Hematopoietic multipotent progenitor cell treated with erythropoietin and hydrocortisone succinate and interleukin-3 and kit ligand, for 15 days (in vitro differentiated cells): ENCODE measurements at places on chromosomes 1 and 21.
A peak's percentile ranks its signal among the peaks of the same experiment; 100 is the strongest.

DNA sequence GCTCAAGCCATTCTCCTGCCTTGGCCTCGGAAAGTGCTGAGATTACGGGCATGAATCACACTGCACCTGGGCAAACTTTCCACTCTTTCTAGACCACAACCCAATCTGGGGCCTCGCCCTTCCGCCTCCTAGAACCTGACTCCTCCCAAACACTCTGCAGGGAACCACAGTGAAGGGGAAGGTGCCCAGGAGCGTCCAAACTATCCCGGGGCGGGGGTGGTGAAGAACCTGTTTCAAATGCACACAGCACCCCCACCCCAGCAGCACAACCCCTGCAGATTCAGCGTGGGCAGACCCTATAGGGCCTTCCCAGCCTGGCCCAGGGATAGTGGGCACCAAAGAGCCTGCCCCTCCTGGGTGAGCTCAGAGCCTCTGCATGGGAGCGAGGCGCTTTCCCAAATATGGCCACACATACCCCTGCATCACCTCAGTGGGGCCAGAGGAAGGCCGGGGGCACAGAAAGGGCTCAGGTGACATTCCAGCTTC, 86.9 kb downstream of the STUM start:
- no peak for DNase-seq

- peak; percentile 15 for DNase-seq
Measured at GRCh38 chr1:160367934-160368923, 1.4 kb downstream of the NHLH1 start.

- DNase-seq, result no peak
Measured at GRCh38 chr1:204974327-204974726, 68.7 kb upstream of the CNTN2 start.

DNA sequence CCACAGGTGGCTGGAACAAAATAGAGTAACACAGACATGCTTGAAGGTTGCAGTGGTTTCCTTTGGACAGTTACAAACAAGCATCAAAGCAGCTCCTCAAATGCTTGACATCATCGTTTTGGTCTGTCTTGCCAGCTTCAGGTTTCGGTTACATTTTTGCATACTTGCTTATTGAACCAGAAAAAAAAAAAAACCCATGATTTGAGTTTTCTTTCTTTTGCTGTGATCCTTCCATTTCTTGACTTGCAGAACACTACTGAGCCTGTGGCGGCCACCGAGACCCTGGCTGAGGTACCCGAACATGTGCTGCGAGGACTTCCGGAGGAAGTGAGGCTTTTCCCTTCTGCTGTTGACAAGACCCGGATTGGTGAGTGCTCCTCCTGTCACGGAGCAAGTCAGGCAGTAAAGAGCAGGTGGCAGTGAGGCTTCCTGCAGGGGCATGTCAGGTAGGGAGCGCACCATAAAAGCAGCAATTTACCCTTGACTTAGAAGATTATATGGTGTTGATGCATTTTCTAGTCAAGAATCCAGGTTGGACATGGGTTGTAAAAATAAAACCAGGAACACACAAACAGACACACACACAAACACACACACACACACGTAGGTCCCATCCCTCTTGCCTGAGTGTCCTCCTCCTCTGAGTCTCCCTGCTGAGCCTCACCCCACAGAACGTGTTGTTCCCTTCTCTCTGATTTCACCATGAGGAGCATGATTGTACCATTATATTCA, 30.9 kb downstream of the PRDM2 start:
- DNase-seq, result no peak

- peak; percentile 65 for DNase-seq
Measured at GRCh38 chr1:224482619-224483018, 48.0 kb upstream of the WDR26 start.

- DNase-seq, result no peak
Measured at GRCh38 chr1:246891105-246891504, 40.6 kb downstream of the AHCTF1 start.

GRCh38 chr1:183993132-183993531, 44.4 kb downstream of the COLGALT2 start:
- no peak for DNase-seq

- DNase-seq, result no peak
Measured at GRCh38 chr1:222618880-222619596, 1.1 kb downstream of the MIA3 start.

GRCh38 chr1:31657972-31658510, 13.4 kb upstream of the PEF1 start:
- no peak for DNase-seq

GRCh38 chr1:21383785-21384401, 56.0 kb upstream of the NBPF3 start:
- DNase-seq, result no peak

GRCh38 chr1:91487469-91487868, 13.2 kb upstream of the CDC7 start:
- DNase-seq, result no peak

GRCh38 chr1:11418056-11418455, 60.9 kb upstream of the DISP3 start:
- DNase-seq, result no peak

DNA sequence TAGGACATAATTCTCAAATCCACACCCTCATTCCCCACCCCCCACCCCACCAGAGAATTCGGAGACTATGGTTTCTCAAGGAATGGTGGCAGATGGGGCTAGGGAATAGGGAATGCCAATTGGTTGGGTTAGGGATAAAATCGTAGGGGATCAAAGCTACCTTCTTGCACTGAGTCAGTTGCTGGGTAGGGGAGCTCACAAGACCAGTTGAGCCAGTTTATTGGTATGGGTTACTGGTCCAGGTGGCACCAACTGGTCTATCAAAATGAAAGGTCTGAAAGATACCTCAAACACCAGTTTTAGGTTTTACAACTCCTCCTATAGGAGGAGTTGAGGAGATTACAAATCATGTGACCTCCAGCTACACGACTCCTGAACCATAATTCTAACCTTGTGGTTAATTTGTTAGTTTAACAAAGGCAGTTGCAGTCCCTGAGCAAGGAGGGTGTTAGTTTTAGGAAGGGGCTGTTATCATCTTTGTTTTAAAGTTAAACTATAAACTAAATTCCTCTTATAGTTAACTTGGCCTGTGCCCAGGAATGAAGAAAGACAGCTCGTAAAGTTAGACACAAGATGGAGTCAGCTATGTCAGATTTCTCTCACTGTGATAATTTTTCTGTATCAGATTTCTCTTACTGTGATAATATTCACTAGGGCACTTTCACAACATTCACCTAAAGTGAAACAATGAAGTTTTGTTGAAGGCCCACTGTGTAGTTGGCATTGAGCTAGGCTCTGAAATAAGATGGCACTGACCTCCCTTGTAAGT, 2.5 kb downstream of the SHISAL2A start:
- no peak for DNase-seq
